ENCODE measurements at places on chromosomes 4 and X.

DNA sequence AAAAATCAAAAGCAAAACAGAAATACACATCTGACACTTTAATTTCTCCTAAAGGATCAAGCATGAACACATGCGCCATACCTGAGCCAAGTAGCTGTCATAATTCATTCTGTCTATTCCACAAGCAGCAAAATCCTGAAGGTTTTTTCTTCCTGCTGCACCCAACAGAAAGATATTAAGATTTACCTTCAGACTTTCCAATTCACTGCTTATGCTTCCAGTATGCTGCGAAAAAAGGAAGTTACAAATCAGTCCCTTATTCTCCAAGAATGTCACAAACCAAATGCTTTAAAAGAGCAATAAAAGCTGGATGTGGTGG is 29.2 kb upstream of the FGFBP2 start:
- DNase-seq: no peak

- no peak for DNase-seq
Measured at GRCh38 chr4:186765138-186765537, 41.5 kb upstream of the FAT1 start.

DNA sequence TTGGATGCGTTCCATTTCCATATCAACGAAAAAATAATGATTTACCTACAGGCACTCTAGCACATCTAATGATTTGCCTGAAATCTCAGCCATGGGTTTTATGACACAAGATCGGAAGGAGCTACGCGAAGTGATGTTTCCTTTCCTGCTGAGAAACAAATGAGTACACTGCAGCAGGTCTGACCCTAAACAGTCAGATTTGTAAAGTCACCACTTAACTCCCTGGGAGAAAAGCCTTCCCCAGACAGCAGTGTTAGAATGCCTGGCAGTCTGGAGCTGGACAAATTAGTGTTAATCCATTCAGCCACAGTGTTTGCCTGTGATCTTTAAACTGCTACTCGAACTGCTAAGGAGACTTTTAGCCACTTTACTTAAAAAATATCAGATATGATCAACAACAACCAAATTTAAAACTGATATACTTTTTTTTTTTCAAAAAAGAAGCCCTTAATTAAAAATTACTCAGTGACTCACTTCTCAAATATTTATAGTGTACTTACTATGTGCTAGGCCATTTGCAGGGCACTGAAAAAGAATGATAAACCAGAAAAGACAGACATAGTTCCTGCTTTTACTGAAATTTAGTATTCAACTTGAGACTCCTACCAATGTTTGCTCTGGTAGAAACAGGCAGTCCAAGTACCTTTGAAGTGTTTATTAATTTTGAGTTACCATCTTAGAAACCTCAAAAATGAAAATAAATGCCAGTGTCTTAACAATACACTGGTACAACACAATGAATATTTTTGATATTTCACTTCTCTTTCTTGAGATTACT is 104.5 kb downstream of the SHISA3 start:
- DNase-seq: no peak

GRCh38 chr4:101349801-101350064 is 2.4 kb upstream of the PPP3CA start:
- no peak for DNase-seq

- DNase-seq: no peak
Measured at GRCh38 chr4:82508806-82509428, 52.9 kb downstream of the TMEM150C start.

DNA sequence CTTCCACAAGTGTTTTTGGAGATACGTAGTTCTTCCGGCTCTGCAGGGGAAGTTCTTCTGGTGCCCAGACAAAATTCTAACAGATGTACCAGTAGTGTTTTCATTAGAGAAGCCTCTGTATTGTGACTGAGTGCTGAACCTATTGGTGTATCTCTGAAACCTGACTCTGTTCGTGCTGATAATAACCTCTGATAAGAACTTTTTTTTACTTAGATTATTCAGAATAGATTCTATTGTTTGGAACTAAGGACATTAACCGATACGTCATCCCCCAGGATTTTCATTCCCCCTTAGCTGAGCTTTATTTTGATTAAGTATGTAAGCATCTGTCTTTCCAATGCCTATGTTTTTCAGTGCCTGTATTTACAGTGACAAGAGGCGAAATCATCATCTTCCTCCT is 362.9 kb downstream of the PDGFC start:
- DNase-seq: no peak

- DNase-seq: no peak
Measured at GRCh38 chr4:115325836-115326235, 212.4 kb upstream of the NDST4 start.

- no peak for DNase-seq
Measured at GRCh38 chrX:123779908-123780396, 47.1 kb upstream of the THOC2 start.

DNA sequence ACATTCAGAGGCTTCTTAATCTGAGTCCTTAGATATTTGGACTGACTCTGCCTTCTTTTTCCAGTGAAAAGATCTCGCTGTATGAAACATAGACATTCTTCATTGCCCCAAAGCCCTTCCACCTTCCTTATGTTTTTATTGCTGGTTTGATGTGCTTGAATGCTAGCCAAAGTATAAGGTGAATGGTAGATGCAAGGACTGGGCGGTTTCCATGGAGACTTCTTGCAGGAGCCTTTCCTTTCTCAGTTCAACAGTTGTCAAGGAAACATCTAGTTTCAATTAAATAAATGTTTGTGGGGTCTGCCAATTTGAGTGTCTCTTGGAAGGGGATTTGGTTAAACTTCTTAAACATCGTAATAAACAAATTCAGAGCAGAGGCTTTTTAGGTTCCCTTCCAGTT is 46.0 kb downstream of the REPS2 start:
- no peak for DNase-seq

DNA sequence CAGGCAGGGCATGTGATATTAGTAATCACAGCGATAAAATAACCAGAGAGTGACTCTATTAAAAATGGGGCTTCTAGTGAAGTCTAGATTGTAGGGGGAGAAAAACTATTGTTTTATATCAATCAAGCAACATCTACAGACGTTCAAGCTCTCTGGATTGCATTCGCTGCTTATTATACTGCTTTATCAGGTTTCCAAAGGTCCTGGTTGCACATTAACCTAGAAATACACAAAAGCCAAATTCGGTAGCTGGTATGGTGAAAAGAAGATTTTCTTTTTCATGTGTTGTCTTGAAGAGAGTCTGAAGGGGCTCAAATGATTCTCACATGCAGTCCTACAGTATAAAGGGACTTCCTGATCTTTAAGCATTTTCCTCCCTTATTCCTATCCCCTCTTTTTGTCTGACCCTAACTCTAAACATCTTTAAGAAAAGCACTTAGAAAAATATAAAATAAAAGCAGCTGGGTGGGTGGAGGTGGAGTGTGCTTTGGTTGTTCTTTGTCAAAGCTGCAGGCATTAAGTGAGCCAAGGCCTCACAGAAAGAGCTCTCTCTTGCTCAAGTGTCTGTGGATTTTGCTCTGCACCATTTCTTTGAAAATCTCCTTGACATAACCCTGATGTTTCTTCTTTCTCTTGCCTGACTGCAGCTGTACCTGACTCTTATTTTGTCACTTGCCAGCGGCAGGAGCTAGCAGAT is 46.1 kb downstream of the MID1IP1 start:
- no peak for DNase-seq

- no peak for DNase-seq
Measured at GRCh38 chrX:2967998-2968909, 38.1 kb upstream of the ARSH start.

DNA sequence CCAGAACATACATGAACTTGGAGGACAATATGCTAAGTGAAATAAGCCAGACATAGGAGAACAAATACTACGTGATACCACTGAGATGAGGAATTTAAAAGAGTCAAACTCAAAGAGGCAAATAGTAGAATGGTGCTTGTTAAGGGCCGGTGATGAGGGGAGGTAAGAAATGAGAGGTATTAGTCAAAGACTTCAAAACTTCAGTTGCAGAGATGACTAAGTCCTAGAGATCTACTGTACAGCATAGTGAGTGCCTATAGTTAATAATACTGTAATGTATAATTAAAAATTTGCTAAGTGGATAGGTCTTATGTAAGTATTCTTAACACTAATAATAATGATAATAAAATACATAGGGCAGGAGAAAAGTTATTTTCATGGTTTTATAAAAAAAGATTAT is 126.9 kb upstream of the VEGFC start:
- DNase-seq: no peak

- no peak for DNase-seq
Measured at GRCh38 chr4:33160126-33160525, 2440.0 kb downstream of the PCDH7 start.

DNA sequence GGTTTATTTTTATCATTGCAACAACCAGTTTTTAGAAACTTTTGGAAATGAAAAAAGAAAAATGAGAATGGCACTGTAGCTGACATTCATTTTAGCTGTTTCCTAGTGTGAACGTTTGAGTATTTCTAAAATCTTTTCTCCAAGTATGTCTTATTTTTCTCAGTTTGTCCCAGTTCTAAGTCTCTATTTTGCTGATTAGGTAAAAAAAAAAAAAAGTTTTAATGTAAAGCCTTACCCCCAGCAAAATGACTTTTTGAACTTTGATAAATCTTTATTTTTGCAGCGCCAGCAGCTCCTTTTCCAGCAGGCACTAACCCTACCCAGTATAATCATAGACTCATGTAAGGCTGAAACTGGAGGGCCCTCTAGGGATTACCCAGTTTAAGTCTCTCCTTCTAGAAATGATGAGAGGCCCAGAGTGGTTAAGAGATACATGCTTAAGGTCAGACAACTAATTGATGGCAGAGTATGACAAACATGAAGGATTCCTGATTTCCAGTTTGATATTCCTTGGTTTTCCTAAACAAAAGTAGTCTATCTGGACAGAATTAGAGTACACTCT is 84.3 kb upstream of the SLC4A4 start:
- no peak for DNase-seq

DNA sequence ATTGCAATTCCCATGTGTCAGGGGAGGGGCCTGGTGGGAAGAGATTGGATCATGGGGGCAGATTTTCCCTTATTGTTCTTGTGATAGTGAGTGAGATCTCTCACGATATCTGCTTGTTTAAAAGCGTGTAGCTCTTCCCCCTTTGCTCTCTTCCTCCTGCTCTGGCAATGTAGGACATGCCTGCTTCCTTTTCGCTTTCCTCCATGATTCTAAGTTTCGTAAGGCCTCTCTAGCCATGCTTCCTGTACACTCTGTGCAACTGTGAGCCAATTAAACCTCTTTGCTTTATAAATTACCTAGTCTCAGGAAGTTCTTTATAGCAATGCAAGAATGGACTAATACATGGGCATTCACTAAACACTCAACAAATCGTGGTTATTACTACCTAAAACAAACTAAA is 37.2 kb upstream of the PAPSS1 start:
- DNase-seq: no peak

GRCh38 chrX:41043674-41044345 is 41.4 kb upstream of the USP9X start:
- DNase-seq: no peak

DNA sequence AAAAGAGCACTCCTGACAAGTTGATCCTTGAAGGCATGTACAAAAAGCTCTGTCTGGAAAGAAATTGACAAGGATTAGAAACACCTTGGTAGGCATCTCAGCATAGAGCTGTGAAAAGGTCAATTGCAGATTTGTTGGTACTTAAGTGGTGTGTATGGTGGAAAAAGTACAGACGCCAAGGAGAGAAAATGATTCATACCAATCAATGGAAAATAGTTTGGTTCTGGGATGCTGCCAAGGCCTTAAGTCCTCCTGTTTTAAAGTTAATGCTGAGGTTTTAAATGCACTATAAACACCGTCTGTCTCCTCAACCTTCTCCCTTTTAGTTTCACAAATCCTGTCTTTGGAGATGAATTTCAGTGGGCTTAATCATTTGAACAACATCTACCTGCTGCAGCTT is 524.1 kb downstream of the IL15 start:
- DNase-seq: no peak

DNA sequence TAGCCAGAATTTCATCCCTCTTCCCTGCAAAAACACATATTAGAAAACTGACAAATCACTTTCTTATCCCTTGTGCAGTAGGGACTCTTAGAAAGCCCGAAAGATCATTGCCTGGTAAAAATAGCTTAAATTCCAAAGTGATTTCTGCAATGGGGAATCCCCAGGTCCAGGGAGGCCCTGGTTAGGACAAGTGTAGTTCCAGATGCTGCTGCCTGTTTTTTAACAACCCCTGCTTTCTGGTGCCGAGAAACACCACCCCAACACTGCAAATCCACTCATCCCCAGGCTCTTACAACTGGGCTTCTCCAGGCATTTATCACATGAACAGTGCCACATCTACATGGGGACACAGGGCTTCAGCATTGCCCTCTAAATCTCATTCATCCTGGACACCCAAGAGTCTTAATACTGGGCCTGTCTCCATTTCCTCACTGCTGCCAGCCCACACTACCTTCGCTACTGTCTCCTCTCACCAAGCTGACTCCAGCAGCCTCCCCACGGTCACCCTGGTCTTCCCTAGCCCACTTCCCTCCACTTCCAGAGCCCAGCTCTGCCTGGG is 112.2 kb upstream of the PSAPL1 start:
- no peak for DNase-seq

DNA sequence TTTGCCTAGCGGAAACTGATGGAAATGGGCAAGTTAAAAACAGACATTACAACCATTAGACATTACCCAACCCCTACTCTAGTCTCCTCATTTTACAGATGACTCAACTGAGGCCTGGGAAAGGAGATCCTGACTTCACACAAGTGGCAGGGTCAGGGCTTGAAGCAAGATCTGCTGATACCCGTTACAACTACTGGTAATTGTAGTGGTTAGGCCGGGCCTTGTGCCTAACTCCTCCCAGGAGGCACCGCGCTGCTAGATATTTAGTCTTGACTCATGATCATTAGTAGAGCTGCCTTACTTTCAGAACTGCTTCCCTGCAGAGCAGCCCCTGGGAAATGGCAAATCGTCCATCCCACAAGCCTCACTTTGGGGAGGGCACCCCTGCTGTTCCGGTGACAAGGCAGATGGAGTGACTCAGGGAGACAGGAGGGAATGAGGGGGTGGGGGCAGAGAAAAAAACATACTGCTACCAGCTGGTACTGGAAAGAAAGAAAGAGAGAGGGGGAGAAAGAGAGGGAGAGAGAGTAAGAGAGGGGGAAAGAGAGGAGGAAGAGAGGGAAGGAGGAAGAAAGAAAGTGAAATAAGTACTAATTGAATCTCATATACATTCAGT is 12.2 kb downstream of the ARHGEF6 start:
- peak; percentile 43 for DNase-seq

- no peak for DNase-seq
Measured at GRCh38 chr4:13876131-13876530, 248.6 kb upstream of the BOD1L1 start.

DNA sequence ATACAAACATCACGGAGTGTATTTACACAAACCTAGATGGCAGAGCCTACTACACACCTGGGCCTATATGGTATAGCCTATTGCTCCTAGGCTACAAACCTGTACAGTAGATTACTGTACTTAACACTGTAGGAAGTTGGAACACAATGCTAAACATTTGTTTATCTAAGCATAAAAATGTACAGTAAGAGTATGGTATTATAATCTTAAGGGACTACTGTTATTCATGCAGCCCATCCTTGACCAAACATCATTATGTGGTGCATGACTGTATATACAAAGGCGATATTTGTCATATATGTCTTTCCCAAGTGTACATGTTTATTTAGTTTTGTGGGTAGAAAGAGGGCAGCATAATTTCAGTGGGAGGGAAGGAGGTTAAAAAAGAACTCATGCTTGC is 177.7 kb upstream of the FSTL5 start:
- no peak for DNase-seq
